ENCODE measurements at places on chromosomes 5 and 9.

- DNase-seq, result no peak
Observed at GRCh38 chr9:19424176-19424779, 15.5 kb downstream of the ACER2 start.

DNA sequence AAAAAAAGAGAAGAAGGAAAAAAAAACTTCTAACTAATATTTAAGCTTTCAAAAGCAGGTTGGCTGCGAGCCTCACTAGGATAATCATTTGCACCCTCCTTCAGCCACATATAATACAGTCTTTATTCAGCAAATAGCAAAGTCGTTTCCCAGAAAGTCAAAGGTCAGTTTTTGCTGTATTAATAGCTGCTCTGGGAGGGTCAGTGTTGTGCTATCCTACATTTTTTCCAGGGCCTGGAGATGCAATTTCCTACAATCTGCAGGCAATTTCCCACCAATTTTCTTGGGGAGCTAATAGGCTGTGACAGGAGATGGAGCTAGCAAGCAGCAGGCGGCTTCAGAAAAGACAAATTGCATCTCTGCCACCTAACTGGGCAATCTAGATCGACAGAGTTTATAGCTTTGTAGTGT, 136.8 kb downstream of the TLE1 start:
- DNase-seq, result no peak

DNA sequence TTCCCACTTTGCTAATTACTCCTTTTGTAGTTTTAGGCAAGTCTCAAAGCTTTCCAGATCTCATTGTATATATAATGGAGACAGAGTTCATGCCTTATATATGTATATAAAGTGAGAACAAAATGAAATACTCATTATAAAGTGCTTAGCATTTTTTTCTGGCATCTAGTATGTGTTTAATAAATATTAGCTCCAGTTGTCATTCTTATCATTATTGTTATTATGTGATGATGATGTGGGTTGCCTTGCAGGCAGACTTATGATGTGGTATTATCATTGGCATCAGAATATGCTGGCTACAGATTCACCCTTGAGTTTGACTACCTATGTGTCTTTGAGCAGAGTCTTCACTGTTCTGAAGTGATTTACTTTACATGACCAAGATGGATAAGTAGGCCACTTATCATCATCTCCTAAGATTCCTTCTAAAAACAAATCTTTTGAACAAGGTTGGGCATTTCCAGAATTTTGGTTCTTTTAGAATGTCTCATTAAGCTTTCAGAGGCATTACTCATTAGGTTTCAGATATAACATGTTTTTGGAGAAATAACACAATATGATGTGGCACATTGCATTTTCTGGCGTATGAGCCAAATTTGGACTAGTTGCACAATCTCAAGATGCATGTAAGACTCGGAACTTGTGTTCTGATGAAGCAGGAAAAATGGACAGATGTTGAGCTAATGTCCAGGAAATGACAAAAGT, 145.6 kb upstream of the TNC start:
- no peak for DNase-seq

DNA sequence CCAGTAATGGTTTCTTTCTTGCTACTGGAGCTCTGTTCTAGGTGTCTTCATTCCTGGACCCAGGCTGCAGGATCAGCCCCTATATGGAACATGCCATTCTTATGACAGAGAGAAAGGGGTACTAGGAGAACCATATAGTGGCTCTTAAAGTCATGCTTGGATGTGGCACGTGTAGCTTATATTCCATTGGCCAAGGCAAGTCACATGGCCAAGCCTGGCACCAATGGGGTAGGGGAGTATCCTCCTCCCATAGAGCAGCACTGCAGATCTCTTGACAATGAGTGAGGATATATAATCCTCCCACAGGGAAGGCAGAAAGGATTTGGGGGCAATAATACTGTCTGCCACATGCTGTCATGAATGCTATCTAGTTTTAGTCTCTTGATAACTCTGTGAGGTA, 193.3 kb downstream of the PALM2AKAP2 start:
- DNase-seq, result no peak

DNA sequence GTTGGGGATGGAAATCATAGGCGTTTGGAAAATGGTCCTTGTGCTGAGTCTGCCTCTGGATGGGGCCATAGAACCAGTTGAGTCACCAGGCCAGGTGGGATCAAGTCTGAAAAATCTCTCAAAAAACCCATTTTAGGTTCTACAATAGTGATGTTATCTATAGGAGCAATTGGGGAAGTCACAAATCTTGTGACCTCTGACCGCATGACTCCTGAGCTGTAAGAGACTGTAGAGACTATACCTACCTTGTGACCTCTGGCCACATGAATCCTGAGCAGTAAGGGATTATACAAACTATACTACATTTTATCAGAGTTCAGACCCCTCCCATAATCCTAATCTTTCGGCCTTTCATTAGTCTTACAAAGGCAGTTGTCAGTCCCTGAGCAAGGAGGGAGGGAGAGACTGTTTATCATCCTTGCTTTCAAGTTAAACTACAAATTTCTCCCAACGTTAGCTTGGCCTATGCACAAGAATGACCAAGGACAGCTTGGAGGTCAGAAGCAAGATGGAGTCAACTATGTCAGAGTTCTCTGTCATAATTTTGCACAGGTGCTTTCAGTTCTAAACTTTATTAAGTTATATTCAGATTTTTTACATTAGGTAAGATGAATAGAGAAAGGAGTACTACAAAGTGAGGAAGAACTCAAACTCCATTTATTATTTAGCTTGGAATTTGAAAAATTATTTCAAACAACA, 11.5 kb upstream of the JMY start:
- DNase-seq, result no peak

- DNase-seq, result no peak
Observed at GRCh38 chr9:87531370-87532295, 34.0 kb downstream of the DAPK1 start.

GRCh38 chr5:179875741-179876609, 17.4 kb upstream of the MRNIP start:
- DNase-seq, result no peak

GRCh38 chr5:66540078-66540477, 56.1 kb upstream of the MAST4 start:
- no peak for DNase-seq

- no peak for DNase-seq
Observed at GRCh38 chr5:125261505-125262250, 515.2 kb upstream of the ZNF608 start.

DNA sequence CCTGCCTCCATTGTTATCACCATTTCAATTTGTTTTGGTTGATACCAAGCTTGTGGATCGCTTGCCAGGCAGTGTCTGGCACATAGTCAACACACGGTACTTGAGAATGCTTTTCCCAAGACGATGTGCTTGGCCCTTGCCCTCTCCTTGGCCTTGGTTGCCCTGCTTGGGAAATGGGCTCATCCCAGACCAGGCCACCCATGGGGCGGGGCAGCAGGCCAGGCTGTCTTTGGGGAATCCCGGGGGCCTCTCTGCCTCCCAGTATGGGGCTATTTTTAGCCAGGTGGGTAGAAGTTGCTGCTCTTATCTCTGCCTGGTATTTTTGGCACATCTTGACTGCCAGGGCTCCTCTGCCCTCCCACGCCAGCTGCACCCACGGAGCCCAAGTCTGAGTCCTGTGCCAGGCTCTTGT, 49.9 kb downstream of the LMX1B start:
- no peak for DNase-seq

- DNase-seq, result no peak
Observed at GRCh38 chr5:153794327-153794726, 244.4 kb downstream of the FAM114A2 start.

GRCh38 chr9:16459421-16460148, 410.9 kb downstream of the BNC2 start:
- DNase-seq, result no peak

- no peak for DNase-seq
Observed at GRCh38 chr5:146052780-146053179, 52.6 kb downstream of the PLAC8L1 start.

GRCh38 chr9:107269681-107270080, 13.4 kb upstream of the RAD23B start:
- DNase-seq, result no peak

Data from upper lobe of left lung (tissue), 6 donors.